Suprapubic skin (tissue), 4 donors: ENCODE measurements at places on chromosomes 11 and 22.

GRCh38 chr11:87971354-87971753 is 203.9 kb downstream of the RAB38 start:
- DNase-seq = no peak

DNA sequence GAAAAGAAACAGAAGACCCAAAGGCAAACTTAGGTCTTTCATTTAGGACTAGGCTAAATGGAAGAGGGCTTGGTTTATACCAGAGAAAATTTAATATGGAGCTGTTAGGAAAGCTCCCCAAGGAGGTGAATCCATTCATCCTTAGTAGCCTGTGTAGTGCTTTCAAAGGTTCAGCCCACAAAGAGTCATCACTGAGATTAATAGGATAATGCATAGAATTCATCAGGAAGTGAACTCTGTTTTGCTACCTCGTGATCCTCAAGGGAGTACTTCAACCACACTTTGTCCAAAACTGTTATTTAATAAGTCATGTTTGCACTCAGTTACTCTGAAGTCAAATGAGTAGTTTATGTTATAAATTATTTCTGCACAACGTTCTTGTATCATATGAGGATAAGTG is 43.3 kb upstream of the MMP7 start:
- no peak for DNase-seq

DNA sequence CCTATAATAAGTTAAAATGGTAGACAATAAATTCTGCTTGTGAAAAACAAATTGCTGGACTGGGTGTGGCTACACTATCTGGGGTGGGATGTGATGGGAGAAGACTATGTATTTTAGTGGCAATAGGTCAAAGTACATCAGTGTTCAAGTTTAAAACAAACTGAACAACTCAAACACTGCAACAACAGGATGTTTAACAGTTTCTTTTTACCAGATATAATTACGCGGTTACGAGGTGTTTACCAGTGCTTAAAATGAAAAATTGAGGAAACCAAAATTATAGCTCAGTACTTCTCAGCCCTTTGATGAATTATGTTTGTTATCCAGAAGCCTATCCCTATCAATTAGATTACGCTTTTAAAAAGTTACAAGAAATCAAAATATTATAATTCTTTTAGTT is 3.2 kb downstream of the PRDM10 start:
- no peak for DNase-seq

DNA sequence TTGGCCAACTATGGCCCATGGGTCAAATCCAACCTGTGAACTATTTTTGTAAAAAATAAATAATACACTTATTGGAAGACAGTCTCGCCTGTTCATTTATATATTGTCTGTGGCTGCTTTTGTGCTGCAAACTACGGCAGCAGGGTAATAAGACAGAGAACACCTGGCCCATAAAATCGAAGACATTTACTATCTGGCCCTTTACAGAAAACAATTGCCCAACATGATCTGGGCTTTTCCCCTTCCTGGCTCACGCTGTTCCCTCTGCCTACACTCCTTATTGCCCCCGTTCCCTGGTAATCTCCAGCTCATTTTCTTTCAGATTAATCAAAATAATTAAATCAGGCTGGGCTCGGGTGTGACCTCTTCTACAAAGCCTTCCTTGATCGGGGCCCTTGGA is 5.6 kb downstream of the PLAAT2 start:
- DNase-seq = no peak

- DNase-seq = no peak
Observed at GRCh38 chr11:35424157-35424940, 5.0 kb upstream of the SLC1A2 start.

DNA sequence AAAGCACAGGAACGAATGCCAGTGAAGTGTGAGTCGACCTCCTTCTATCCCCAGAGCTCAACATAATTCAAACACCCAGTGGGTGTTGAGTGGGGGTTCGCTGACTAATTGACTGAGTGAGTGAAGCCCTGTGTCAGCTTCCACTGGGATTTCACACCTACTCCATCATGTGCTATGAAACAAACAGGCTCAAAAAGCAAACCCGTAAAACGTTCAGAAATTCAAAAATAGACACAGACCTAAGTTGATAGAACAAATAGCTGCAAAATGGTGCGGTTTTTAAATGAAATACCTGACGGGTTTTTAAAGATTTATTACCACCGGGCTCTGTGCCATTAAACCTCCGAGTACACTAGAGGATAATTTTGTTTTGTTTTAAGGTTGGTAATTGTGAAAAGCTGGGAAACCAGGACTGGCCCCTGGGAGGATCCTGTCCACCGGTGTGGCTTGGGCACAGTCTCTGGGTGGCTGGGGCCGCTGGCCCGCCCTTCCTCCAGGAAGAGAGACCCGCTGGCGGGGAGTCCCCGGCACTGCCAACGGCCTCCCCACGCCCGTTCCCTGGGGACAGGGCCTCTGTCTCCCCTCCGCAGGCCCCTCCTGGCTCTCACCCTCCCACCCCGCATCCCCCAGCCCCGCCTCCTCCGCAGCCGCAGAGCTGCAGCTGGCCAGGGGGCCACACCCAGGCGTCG is 13.6 kb downstream of the KCNJ5 start:
- DNase-seq = no peak
